Stimulated activated CD4-positive, alpha-beta T cell treated with anti-CD3 and anti-CD28 coated beads, Interleukin-4, amount 100 ng/mL, for 4 hours (primary cell): ENCODE measurements at places on chromosomes 13 and 19.
A peak's percentile ranks its signal among the peaks of the same experiment; 100 is the strongest.

GRCh38 chr19:17681505-17682125 lies 6.5 kb downstream of the UNC13A start:
- DNase-seq, result peak; percentile 29

GRCh38 chr19:28864577-28865042 lies 348.3 kb downstream of the UQCRFS1 start:
- no peak for DNase-seq

GRCh38 chr19:18292462-18292809 lies 11.0 kb upstream of the JUND start:
- DNase-seq, result peak; percentile 14

GRCh38 chr19:1311543-1312091 lies 25.9 kb downstream of the EFNA2 start:
- DNase-seq, result no peak

DNA sequence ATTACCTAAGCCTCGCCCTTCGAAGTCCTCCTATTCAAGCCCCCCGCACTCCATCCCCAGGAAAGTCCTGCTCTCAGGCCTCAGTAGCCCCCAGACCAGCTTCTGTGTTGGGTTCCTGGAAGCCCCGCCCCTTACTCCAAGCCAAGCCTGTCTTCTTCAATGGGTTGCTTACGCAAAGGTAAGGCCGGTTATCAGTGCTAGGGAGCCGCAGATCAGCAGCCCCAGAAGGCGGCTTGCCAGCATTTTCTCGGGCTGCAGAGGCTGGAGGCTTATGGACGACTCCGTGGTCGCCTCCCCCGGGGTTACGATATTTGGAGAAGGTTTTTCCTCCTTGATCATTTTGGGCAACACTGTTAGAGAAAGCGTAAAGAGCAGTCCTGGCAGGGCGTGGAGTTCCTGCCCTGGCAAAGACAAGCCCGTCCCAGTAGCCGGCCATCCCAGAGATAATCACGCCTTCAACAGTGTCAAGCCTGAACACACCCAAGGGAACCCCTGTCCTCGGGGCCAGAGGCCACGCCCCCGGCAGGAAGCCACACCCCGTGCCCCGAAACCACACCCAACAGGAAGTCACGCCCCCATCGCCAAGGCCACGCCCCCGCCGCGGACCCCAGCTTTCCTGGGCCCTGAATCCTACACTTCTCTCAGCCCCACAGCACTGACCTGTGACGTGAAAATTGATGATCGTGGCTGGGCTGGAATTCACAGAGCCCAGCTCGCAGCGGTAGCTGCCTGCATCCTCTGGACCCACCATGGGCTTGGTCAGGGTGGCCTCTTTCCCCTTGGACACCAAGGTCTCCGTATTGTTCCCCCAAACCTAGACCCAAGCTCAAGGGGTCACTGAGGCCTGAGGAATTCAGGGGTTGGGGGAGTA lies 954 bp upstream of the RASIP1 start:
- DNase-seq, result peak; percentile 39
